ELR (cell line): ENCODE measurements at places on chromosomes 6 and 20.
A peak's percentile ranks its signal among the peaks of the same experiment; 100 is the strongest.

GRCh38 chr6:100479179-100480035 lies 14.7 kb upstream of the SIM1 start:
- DNase-seq = peak; percentile 61

DNA sequence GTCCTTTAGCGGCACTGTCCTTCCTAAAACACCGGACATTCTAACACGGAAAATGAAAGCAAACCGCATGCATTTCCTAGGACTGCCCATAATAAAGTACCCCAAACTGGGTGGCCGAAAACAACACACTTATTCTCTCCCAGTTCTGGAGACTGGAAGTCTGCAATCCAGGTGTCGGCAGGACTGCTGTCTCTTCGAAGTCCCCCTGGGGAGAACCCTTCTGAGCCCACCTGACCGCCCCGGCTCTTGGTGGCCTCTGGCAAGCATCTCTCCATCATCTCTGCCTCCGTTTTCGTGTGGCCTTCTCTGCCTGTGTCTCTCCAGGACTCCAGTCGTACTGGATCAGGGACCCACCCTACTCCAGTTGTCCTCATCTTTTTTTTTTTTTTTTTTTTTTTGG lies 55.4 kb downstream of the SYNJ2 start:
- no peak for DNase-seq

GRCh38 chr6:8130399-8130798 lies 28.1 kb upstream of the EEF1E1 start:
- DNase-seq = no peak

GRCh38 chr6:27812805-27813492 lies 99.2 kb downstream of the OR2B2 start:
- peak; percentile 27 for DNase-seq

- DNase-seq = no peak
These were observed 221.6 kb downstream of the LAMA2 start for GRCh38 chr6:129104560-129104959.

- no peak for DNase-seq
These were observed 95.9 kb downstream of the GMDS start for GRCh38 chr6:2149361-2150006.

DNA sequence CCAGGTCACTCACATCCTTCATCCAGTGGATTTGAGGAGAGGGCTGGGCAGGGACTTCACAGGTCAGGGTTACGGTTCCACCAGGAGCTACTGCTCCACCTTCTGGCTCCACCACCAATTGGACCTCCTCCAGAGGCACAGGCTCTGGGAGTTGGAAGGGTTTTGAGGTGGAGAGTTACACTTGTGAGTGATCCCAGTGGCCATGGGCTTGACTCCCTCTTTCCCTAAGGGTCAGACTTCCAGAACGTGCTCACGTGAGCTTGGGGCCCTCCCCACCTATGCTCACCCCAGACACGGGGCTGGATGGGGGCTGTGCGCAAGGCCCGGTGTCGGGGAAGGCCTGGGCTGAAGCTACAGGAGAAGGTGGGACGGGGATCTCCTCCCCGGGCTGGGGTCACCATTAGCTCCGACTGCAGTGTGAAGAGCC lies 1.5 kb downstream of the AGER start:
- DNase-seq = no peak

GRCh38 chr6:167497428-167498056 lies 172.7 kb downstream of the TTLL2 start:
- no peak for DNase-seq

DNA sequence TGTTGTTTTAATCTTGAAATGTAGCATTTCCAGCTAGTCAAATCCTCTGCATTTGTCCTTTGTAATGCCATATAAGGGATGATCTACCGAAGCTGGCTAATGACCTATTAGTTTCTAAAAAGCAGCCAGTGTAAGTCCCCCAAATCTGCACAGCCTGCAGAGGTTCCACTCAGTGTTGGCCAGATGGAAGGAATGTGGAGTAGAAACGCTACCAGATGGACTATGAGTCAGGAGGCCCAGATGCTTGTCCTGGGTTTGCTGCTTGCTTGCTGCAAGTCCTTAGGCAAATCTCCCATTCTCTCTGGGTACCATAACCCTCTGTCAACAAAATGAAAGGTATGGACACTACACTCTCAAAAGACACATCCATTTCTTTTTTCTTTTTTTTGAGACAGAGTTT lies 149.8 kb downstream of the BTBD9 start:
- peak; percentile 51 for DNase-seq

DNA sequence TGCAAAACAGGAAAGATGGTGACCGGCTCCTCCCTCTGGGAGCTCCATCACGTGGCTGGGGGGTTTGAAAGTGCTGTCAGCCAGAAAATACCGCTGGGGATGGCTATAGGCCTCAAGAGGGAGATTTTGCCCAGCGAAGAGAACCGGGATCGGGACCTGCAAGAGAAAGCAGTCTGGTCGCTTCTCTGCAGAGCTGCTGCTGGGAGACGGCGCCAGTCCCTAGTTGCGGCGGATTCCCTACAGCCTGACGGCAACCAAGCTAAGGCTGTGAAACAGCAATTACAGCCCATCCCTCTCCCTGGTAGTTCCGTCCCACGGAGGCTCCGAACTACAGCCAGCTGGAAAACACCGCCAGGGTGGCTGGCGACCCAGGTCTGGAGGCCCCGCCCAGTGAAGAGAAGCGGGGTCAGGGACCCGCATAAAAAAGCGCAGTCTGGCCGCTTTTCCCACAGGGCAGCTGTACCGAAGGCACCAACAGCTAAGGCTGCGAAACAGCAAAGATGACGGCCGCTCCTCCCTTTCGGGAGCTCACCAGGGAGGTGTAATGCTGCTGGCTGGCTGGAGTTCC lies 238.1 kb upstream of the IRAK1BP1 start:
- DNase-seq = peak; percentile 42

DNA sequence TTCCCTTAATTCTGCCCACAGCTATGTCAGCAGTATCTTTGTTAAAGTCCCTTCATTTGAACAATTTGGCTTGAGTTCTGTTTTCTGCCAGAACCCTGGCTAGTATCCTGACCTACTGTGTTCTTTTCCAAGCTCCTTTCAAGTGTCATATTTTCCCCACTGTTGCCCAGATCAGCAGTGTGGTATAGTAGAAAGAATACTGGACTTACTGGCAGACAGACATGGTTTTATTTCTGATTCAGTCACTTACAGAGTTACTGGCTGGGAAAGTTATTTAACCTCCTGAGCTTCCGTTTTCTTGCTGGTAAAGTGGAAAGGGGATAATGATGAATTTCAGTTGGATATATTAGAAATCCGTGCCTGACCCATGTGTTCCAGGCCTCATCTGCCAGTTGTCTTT lies 39.8 kb upstream of the RAB23 start:
- DNase-seq = no peak

DNA sequence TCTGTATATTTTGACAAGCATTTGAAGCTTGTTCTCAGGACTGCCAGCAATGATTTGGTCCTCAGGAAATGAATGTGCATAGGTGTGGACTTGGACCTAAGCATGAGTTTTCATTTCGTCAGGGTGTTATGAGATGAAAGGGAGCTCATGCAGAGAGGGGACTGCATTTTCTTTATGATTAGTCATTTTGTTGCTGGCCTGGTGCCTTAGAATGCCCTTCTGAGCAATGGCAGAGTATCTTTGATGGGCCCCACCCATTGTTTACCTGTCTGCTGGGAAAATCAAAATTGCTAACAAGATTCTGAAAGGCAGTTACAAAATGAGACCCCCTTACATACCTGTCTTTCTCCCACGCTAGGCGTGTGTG lies 51.5 kb upstream of the MTHFD1L start:
- peak; percentile 37 for DNase-seq

DNA sequence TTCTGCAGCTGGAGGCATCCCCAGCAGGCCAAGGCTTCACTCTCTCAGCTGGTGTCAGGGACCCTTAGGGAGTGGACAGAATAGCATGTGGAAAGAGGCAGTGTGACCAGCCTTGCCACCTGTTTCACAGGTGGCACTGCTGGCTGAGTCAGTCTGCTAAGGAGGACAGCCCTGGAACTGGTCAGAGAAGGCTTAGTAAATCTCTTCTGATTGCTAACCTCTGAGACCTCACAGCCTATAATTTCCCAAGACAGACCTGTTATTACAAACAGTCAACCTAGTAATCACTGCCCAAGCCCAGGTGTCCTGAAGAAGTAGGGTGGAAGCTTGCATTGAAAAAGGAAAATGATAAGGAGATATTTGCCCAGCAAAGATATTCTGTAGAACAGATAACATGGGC lies 26.4 kb upstream of the PAQR8 start:
- DNase-seq = no peak

GRCh38 chr6:108793516-108794251 lies 54.5 kb upstream of the ARMC2 start:
- peak; percentile 40 for DNase-seq

DNA sequence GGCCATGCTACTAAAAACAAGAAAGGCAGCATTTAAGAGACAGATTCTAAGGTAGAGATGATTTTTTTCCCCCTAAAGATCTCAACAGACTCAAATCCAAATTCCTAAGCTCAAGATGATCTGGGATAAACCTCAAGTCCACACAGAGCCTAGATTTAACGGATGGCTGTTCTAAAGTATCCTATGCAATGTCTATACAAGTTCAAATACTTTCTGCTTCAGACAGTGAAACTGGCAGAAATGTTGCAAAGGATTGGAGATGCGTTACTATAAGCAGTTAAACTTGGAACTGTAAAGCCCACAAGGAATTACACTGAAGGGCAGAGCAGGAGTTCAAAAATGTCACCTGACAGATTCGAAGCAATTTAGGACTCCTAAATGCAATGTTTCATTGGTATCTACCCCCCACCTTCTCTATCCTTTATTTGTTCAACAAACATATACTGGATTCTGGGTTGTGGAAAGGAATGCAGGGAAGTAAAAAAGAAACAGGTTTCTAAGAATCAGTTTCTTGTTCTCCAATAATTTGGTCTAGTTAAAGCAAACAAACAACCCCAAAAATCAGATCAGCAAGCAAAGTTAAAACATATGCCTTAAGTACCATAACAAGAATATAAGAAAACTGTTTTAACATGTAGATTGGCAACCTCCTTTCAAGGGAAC lies 1.6 kb downstream of the DNAAF9 start:
- no peak for DNase-seq

DNA sequence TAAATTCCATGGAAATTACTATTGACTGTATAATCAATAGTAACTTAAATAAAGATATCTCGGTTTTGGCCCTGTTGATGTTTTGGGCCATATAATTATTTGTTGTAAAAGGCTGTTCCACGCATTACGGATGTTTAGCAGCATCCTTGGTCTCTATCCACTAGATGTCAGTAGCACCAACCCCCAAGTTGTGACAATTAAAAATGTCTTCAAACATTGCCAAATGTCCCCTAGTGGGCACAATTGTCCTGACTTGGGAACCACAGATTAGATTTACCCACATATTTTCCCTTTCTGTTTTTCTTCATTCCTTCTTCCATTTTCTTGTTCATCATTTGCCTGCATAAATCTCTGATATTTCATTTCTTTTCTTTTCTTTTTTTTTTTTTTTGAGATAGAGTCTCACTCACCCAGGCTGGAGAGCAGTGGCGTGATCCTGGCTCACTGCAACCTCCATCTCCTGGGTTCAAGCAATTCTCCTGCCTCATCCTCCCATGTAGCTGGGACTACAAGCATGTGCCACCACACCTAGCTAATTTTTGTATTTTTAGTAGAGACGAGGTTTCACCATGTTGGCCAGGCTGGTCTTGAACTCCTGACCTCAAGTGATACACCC lies 13.6 kb upstream of the WFDC8 start:
- DNase-seq = peak; percentile 85

DNA sequence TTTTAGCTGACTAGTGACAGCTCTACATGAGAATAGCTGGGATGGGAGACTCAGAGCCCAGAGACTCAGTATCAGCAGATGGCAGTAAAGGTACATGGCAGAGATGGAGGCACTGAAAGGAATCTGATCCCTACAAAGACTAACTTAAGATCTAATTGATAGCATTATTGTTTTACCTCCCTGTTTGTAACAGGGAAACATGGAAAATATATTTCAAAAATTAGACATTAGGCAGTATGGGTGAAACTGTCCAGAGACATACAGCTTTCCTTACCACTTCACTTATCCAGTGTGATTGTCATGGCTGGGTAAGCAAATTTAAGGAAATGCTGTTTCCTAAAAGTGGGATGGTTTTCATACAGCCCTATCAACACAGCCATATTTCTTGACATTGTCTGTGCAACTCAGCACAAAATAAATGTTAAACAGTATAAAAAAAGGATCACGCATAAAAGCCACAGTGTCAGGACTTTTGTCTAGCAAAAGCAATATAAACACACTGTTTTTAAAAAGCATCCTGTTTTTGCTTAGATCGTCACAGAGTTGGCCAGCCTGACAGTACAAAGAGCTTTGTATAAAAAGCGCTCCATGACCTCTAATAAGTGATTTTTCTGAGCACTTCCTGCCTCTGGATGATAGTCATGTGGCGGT lies 376.9 kb downstream of the PHF3 start:
- DNase-seq = peak; percentile 4

- no peak for DNase-seq
These were observed 1.2 kb upstream of the PHACTR2 start for GRCh38 chr6:143676437-143677045.
